ENCODE measurements at places on chromosomes 5 and 9.

- no peak for DNase-seq
- H3K36me3 ChIP-seq: no peaks in the 10 kb centered on the region
- no peaks in the 10 kb centered on the region for H3K27me3 ChIP-seq
Measured at GRCh38 chr5:2163060-2163856, 280.5 kb upstream of the IRX4 start.

- H3K27me3 ChIP-seq: no peaks in the 10 kb centered on the region
- H3K36me3 ChIP-seq: no peaks in the 10 kb centered on the region
- no peaks in the 10 kb centered on the region for H3K4me1 ChIP-seq
- peak; percentile 36 for DNase-seq
- no peak overlapping the region for H3K4me3 ChIP-seq
Measured at GRCh38 chr5:15105799-15106393, 234.3 kb upstream of the ANKH start.

- H3K4me3 ChIP-seq: no peak overlapping the region
- no peak overlapping the region for H3K27ac ChIP-seq
- DNase-seq: no peak
- no peaks in the 10 kb centered on the region for H3K36me3 ChIP-seq
- H3K27me3 ChIP-seq: no peaks in the 10 kb centered on the region
Measured at GRCh38 chr5:74261866-74262265, 378.7 kb downstream of the ENC1 start.

DNA sequence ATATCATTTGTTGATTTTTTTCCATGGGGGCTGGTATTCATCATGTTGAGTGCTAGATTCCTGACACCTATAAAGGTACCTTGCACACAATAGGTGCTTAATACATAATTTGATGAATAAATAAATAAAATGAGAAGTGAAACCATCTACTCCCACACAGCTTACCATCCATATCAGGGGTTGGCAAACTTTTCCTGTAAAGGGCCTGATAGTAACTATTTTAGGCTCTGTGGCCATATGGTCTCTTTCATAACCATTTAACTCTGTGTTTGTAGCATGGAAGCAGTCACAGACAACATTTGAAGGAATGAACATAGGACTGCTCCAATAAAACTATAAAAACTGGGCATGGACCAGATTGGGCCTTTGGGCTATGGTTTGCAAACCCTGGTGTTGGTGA lies 100.3 kb downstream of the GCNT1 start:
- H3K4me3 ChIP-seq: no peak overlapping the region
- H3K27ac ChIP-seq: no peak overlapping the region
- H3K4me1 ChIP-seq: no peaks in the 10 kb centered on the region

- no peaks in the 10 kb centered on the region for H3K36me3 ChIP-seq
- H3K4me1 ChIP-seq: peaks cover 9% of the 10 kb centered on the region
- H3K27me3 ChIP-seq: no peaks in the 10 kb centered on the region
- no peak overlapping the region for H3K27ac ChIP-seq
- DNase-seq: peak; percentile 66
Measured at GRCh38 chr5:73519531-73520283, 21.5 kb downstream of the BTF3 start.

DNA sequence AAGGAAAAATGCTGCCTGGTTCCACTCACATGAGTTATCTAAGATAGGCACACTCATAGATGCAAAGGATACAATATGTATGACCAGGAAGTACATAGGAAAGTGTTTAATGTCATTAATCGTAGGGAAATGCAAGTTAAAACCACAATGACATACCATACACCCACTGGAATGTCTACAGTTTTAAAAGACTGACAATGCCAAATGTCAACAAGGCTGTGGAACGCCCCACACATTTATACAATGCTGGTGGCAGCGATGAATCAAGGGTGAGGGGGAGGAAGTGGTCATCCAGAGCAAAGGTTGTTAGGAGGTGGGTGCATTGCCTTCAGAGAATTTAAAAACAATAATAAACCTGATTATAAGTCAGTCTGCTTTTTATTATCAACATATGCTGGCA lies 437.8 kb downstream of the ARHGEF28 start:
- no peaks in the 10 kb centered on the region for H3K4me1 ChIP-seq
- no peak overlapping the region for H3K4me3 ChIP-seq
- H3K36me3 ChIP-seq: no peaks in the 10 kb centered on the region
- H3K27me3 ChIP-seq: no peaks in the 10 kb centered on the region
- no peak for DNase-seq

DNA sequence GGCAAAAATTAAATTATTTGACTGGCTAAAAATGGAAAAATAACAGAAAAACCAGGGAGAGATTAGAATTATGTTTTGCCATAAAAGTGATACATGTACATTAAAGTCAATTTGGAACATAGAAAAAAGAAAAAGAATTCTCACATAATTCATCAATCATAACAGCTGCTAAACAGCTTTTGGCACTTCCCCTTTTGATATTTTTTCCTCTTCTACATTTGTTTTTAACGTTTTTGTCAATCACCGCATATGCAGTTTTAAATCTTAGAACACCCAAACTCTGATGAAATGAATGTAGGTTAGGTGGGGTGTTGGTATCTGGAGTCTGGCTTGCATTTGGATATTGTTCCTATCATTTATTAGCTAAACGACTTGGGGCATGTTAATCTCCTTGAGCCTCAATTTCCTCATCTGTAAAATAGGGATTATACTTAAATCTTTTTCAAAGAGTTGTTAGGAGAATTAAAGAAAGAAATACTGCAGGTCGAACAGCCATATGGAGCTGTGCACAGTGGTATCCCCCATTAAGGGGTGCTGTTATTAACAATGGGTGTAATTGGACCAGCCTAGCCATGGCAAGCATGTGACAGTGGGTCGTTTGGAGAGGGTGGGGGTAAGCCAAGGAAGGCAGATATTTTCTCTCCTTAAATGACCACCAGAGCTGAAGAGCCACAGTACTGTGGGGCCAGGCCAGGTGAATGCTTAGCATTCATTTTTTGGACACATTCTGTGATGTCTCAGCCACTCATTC lies 22.6 kb downstream of the NPR3 start:
- no peaks in the 10 kb centered on the region for H3K36me3 ChIP-seq
- no peaks in the 10 kb centered on the region for H3K4me1 ChIP-seq
- H3K27me3 ChIP-seq: peaks cover 6% of the 10 kb centered on the region
- no peak overlapping the region for H3K27ac ChIP-seq

DNA sequence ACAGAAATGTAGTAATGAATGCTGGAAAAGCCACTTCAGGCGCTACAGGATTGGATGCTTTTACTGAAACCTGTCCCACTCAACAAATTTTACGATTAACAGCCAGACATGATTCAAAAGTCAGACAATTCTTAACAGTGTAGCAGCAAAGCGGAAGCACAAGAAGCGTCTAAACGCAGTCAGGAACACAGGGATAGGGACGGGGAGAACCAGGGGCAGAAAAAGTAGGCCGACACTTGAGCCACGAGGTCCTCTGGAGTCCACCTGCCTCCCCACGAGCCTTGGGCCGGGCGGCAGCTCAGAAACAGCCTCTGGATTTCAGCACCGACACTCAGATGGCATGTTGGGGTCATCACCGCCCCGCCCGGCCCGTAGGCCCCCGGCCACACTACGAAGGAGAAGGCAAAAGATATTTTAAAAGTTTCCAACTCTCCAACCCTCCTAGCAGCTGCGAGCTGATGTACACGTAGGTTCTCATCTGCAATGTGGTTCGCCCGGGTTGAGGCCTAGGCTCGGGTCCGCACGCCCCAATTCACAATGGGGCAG lies 615 bp downstream of the RACK1 start:
- peaks cover 51% of the 10 kb centered on the region for H3K36me3 ChIP-seq
- peaks cover 81% of the 10 kb centered on the region for H3K4me1 ChIP-seq
- no peaks in the 10 kb centered on the region for H3K27me3 ChIP-seq
- peak overlapping the region; percentile 94 for H3K4me3 ChIP-seq
- DNase-seq: no peak
- H3K27ac ChIP-seq: peak overlapping the region; percentile 81

DNA sequence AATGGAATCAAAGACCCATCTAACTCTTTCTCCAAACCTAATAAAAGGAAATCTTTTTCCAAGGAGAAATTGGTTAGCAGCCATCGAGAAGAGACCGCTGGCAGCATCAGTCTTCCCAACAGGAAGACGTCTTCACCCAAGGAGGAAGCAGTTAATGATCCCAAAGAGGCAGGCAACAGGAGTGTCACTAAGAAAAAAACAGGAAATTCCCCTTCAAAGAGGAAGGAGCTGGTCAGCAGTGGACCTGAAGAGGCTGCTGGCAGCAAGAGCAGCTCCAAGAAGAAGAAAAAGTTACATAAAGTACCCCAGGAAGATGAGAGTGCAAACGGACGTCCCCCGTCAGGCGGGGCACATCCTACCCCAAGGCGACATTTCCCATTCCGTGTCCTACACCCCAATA lies 143.7 kb downstream of the ELAVL2 start:
- H3K27me3 ChIP-seq: no peaks in the 10 kb centered on the region
- H3K27ac ChIP-seq: no peak overlapping the region
- no peak overlapping the region for H3K4me3 ChIP-seq
- no peaks in the 10 kb centered on the region for H3K4me1 ChIP-seq
- no peaks in the 10 kb centered on the region for H3K36me3 ChIP-seq

- DNase-seq: no peak
- no peak overlapping the region for H3K27ac ChIP-seq
- H3K4me3 ChIP-seq: no peak overlapping the region
- H3K36me3 ChIP-seq: no peaks in the 10 kb centered on the region
- peaks cover 5% of the 10 kb centered on the region for H3K4me1 ChIP-seq
Measured at GRCh38 chr9:81814794-81815464, 113.3 kb upstream of the SPATA31D4 start.

DNA sequence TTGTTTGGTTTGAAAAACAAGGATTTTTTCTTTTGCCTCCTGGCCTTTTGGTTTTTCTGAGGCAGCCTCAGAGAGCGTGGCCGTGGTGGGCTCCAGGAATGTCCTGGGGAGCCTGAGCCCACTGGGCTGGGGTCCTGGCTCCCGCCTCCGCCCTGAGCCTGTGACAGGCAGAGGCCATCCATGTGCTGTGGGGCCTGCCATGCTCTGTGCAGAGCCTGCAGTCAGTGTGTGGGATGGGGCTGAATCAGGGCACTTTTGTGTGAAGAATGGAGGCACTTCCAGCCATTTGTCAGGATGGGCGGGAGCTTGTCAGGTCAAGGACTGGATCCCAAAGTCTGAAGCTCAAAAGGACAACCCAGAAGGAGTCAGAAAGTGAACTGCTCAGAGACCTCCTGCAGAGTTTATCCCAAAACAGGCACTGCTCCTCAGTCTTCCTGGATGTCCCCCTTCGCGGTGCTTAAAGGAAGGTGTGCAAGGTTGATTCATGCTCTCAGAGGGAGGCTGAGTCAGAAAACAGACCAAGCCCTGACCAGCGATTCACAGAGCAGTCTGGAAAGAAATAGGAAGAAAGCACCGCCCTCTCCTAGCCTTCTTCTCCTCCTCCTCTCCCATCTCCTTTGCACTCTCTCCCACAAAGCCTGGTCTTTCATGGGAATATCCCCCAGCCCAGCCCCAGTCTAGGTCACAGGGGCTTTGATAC lies 53.2 kb downstream of the MVB12B start:
- no peaks in the 10 kb centered on the region for H3K27me3 ChIP-seq
- no peak for DNase-seq
- H3K4me1 ChIP-seq: peaks cover 4% of the 10 kb centered on the region

DNA sequence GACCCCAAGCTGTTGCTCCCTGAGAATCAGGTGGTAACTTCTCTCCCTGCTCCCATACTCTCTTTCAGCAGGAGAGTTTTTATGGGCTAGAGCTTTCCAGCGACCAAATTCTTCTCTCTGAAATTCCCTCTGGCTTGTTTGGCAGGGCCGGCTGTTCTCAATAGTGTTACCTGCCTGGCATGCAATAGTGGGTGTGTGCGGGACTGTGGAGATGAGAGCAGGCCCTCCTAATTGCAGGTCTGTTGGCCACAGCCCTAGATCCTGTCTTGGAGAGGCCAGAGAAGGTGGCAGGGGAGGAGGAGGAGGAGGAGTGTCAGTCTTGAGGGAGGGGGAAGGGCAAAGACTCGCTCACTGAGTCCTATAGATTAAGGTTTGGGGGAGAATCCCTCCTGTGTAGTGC lies 29.5 kb downstream of the AQP7 start:
- no peaks in the 10 kb centered on the region for H3K27me3 ChIP-seq
- H3K36me3 ChIP-seq: peaks cover 32% of the 10 kb centered on the region

GRCh38 chr9:133023117-133023890 lies 7.5 kb upstream of the GTF3C5 start:
- H3K4me1 ChIP-seq: peaks cover 14% of the 10 kb centered on the region
- no peak overlapping the region for H3K4me3 ChIP-seq
- H3K27ac ChIP-seq: no peak overlapping the region
- no peaks in the 10 kb centered on the region for H3K36me3 ChIP-seq
- DNase-seq: peak; percentile 31

DNA sequence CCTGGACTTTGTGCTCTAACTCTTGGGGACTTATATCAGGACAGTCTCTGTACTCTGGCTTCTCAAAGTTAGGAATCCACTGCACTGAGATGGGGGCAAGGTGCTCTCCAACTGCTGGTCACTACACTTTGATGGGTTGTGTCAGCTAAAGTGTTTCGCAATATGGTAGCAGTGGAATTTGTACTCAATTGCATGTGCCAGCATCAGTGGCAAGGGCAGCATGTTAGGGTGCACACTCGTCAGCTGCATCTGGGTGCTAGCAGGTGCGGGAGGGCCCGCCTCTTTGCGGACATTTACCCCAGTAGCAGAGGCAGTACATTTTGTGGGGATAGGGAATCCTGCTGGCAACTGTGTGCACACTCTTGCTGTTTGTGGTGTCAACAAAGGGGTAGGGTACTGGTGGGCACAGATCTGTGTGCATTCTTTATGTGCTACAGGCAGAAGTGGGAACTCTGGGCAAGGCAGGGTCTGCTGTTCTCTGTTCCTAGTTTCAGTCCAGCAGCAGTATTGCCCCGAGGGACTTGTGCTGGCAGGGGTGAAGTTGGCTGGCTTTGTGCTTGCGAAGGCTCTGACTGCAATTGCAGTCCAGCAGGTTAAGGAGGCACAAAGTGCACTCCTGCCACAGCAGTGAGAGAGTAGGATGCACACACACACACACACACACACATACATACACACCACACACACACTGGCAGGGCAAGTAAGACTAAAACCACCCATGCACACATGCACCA lies 924.8 kb upstream of the CDH9 start:
- no peak for DNase-seq
- no peaks in the 10 kb centered on the region for H3K36me3 ChIP-seq
- H3K4me1 ChIP-seq: no peaks in the 10 kb centered on the region
- no peak overlapping the region for H3K27ac ChIP-seq
- H3K4me3 ChIP-seq: no peak overlapping the region

GRCh38 chr5:72651779-72652178 lies 144.6 kb upstream of the ZNF366 start:
- peaks cover 3% of the 10 kb centered on the region for H3K27me3 ChIP-seq
- no peaks in the 10 kb centered on the region for H3K4me1 ChIP-seq
- no peak overlapping the region for H3K4me3 ChIP-seq

Data from CD4-positive, alpha-beta T cell (primary cell).